ENCODE measurements at places on chromosomes 7 and 10.

DNA sequence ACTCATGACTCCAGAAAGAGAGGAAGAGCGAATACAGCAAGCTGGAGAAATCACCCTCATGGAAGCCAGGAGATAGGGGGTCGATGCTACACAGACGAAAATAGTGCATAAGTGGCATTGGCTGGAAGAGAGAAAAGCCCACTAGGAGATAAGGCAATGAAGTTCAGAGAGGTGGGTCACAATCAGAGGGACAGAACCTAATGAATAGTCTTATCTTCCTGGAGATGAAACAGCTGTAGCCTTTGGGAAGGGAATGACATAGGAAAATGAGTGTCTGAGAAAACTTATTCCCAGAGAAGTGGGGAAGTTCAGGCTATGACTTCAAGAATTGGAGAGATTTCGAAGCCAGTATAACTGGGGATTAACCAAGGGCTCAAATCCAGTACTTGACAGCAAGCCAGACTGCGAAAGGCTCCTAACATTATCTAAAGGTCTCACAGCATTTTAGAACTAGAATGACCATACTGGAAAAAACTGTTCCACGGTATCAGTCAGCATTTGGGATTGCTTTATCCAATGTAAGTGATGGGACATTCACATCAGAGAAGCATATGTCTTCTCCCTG lies 211.1 kb downstream of the ZNF365 start:
- DNase-seq: no peak

DNA sequence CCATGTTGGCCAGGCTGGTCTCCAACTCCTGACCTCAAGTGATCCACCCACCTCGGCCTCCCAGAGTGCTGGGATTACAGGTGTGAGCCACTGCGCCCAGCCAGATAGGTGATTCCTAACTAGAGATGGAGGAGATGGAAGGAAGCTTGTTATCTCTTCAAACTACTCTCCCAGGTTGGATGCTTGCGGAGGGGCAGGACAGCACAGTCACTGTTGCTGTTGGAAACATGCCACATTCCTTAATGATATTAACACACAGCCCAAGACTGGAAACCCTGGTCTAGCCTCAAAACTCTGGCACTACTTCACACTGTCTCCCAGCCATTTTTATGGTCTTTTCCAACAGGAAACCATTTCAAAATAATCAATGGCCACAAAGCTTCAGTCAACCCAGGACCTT lies 468.8 kb upstream of the NRP1 start:
- no peak for DNase-seq

- DNase-seq: no peak
Measured at GRCh38 chr7:132102942-132103341, 473.3 kb downstream of the PLXNA4 start.

GRCh38 chr10:107085665-107086525 lies 78.6 kb downstream of the SORCS1 start:
- no peak for DNase-seq

- no peak for DNase-seq
Measured at GRCh38 chr10:86981716-86982115, 13.4 kb downstream of the ADIRF start.

- DNase-seq: no peak
Measured at GRCh38 chr10:77485847-77486246, 151.8 kb downstream of the KCNMA1 start.

DNA sequence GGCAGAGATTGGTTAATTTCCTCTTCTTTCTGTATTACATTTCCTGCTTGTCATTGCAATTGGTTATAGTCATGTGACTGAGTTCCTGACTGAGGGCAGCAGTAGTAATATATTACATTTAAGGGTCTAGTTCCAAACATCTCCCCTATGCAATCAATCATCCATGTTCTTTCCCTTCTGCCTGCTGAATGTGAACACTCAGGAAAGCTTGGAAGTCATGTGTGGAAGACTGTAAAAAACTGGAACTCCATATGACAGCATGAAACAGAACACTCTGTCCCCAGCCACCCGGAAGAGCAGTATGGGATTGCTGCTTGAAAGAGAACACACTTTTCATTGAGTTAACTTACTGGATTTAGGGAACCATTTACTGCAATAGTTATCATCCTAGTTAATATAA lies 459.7 kb upstream of the SEMA3A start:
- no peak for DNase-seq

DNA sequence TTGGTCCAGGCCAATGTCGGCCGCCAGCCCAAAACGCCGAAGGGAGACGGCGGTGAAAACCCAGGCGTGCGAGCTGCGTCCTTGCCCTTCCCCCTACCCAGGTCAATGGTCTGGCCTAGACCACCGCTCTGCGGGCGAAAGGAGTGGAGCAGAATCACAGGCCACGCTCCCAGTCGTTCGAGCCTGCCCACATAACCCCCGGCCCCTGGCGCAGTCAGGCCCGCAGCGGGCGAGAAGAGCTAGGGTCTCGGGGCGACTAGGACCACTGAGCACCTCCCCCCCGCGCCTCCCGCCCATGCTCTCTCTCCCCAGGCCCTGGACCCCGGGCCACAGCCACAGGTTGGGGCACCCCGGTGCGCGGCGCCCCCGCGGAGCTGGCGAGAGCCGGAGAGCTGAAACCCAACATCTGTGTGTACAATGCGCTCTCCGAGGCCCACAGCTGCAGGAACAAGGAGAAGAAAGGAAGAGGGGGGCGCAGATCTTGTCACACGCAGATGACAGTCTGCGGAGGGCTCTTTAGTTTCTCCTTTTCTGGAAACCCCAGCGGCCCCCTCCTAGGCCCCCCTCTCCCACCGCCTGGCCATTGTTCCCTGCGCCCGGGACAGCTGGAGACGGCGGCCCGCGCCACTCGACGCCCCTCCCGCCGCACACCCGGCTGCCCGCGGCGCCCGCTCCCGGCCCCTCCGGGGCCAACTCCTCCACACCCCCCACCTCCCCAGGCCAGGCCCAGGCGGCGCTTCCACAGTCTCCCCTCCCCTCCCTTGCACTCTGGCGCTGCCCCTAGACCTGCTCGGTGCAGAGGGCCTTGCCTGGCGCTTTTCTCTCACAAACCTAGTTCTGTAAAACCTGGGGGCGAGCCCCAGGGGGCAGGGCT lies 355.0 kb downstream of the DNAJB6 start:
- no peak for DNase-seq

DNA sequence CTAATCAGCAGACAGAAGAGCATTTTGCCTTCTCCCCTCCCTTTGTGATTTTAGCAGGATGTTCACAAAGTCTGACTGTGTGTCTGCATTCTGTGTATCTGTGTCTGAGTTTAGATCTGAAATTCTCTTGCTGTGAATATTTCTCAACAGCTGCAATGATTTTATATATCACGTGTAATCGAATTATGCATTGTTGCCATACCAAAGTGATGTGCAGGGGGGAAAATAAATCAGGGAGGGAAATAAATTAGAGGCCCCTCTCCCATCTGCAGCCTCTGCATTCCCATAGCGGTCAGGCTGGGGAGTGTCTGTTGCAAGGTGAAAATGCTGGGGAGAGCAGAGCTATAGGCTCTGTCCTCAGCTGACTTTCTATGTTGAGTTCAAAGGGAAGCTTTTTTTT lies 209.0 kb downstream of the LRMDA start:
- DNase-seq: no peak

DNA sequence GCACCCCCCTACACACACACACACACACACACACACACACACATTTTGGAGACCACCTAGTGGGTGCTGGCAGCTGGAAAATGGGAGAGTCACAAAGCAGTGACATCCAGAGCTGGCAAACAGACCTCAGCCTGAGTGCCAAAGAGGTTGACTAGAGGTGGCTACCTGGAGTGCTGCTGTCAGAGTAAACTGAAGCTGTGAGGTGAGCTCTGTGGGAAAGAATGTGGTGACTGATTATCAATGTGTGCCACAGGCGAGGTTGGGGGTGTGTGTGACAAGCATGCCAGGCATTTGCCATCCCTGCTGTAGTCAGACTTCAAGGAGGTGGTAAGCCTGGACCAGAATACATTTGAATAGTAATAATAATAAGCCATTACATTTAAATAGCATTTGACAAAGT lies 120.6 kb downstream of the SLIT1 start:
- DNase-seq: no peak

DNA sequence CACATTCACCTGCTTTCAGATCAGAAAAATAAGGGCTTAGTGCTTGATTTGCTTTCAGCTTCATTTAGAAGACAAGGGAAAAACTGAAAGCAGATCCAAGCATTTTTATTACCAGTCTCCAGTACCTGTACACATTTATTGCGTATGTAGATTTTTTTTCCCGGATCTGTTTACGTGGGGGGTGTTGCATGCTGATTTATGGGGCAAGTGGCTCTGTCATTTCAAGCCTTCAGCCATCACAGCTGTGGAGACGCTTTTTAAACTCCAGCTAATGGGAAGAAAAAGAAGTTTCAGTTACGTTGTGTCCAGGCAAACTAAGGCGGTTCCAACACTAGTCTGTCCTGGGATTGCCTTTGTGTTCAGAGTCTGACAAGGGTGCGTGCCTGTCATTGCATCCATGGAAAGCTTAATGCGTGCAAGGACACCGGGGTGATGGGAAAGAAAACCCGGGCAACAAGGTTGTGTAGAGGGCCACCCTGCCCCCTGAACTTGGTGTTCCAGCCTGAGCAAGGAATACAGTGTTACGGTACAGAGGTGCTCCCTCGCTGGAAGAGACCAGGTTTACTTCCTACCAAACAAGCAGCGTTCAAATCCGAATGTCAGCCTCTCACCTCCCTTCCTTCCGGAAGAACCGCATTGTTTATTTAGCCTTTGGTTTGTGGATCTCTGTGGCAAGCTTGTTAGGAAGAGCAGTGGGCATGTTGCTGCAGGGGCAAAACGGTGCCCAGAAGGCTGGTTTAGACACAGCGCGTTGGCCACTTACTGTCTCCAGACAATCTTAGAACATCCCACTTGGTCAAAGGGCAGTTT lies 128.2 kb downstream of the FGFR2 start:
- DNase-seq: no peak

GRCh38 chr10:30270247-30270646 lies 78.8 kb downstream of the MTPAP start:
- no peak for DNase-seq

DNA sequence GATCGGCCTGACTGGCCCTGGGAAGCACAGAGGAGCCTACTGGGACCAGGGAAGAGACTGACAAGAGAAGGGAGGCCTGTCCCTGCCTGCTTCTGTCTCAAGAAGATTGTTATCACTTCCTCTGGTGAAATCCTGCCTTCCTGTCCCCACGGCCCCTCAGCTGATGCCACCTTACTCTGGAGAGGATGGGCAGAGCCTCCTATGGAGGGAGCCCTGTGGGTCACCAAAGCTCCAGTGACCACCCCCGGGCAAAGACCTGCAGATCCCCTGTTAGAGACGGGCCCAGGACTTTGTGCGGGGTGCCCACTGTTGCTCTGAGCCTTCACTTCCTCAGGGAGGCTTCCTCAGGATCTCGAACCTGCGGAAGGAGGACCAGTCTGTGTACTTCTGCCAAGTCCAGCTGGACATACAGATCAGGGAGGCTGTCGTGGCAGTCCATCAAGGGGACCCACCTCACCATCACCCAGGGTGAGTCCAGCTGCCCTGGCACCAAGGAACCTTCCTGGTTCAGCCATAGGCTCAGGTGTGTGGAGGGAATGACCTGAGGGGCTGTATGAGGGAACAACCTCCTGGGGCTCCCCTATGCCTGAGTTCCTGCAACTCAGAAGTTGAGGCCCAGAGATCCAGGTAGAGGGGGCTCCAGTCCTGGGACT lies 1.4 kb upstream of the PILRB start:
- DNase-seq: no peak

DNA sequence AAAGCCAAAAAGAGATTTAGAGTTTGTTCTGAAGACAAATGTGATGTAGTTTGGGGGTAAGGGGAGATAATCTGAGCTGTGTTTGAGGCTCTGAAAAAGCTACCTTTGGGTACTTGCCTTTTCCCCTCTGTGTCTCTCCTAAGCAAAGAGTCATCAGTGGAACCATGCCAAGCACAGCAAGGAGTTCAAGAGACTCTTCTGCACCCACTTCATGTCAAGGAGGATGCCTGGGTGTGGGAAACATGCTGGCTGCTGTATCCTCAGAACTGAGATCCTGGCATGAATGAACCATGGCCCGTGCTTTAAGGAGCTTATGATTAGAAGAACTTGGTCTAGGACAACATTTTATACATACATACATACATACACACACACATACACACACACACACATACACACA lies 142.9 kb downstream of the NOC3L start:
- no peak for DNase-seq

DNA sequence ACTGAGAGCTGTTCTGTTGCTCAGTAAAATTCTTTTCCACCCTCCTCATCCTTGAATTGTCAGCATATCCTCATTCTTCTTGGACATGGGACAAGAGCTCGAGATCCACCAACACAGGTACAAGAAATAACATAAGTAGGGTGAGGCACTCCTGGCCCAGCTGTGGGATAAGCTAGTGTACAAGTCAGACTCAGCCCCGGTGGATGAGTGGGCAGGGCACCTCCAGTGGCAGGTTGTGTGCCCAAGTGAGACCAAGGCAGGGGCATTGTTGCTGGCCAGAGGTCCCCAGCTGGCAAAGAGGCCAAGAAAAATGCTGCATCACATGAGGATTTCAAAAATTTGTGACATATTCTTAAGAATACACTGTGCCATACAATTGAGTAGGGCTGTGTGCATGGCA lies 402.0 kb upstream of the ZWINT start:
- DNase-seq: no peak

DNA sequence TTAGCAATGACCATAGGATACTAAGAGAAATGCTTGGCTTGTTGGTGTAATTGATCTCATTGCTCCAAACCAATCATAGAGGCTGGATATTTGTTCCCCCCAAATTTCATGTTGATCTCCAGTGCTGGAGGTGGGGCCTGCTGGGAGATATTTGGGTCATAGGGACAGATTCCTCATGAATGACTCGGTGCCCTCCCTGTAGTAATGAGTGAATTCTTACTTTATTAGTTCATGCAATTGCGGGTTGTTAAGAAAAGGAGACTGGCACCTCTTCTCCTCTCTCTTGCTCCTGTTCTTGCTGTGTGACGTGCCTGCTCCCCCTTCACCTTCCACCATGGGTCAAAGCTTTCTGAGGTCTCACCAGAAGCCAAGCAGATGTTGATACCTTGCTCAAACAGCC lies 630.1 kb downstream of the CALN1 start:
- DNase-seq: no peak

DNA sequence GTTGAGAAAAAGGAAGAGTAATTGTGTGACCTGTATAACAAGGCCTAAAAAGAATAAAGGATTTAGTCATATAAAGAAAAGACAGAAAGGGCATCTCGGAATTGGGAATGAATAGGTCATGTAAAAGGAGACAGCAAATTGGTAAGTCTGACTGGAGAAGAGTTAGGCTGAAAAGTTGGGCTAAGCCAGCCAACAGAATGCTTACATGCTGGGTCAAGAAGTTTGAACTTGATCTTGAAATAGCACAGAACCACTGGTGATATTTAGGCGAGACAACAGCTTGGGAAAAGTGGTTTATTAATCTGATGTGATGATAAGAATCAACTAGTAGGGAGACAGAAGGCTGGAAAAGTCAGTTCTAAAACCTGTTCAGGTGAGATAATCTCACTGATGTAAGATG lies 4.8 kb downstream of the IDE start:
- DNase-seq: no peak

DNA sequence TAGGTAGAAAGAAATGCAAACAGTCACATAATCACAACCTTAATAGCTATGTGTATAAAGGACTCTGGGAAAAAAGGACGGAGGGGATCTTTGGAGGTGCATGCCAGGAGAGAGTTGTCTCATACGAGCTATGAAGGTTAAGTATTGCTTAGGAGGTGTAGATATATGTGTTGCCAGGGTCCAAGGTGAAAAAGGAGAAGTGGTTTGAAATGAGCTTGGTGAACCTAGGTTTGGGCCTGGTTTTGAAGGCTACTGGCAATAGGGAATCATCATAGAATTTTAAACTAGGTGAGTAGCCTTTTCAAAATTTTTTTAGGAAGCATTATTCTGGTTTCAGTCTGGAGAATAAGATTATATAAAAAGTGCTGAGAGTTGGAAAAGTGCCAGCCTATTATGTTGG lies 336.8 kb downstream of the AUTS2 start:
- no peak for DNase-seq

GRCh38 chr7:115952832-115953231 lies 77.7 kb downstream of the TFEC start:
- no peak for DNase-seq

All from hematopoietic multipotent progenitor cell treated with erythropoietin and hydrocortisone succinate and interleukin-3 and kit ligand, for 15 days (in vitro differentiated cells).